ENCODE measurements at places on chromosomes 1 and 21.

- DNase-seq = no peak
Measured at GRCh38 chr21:35120631-35121180, 71.6 kb upstream of the RUNX1 start.

DNA sequence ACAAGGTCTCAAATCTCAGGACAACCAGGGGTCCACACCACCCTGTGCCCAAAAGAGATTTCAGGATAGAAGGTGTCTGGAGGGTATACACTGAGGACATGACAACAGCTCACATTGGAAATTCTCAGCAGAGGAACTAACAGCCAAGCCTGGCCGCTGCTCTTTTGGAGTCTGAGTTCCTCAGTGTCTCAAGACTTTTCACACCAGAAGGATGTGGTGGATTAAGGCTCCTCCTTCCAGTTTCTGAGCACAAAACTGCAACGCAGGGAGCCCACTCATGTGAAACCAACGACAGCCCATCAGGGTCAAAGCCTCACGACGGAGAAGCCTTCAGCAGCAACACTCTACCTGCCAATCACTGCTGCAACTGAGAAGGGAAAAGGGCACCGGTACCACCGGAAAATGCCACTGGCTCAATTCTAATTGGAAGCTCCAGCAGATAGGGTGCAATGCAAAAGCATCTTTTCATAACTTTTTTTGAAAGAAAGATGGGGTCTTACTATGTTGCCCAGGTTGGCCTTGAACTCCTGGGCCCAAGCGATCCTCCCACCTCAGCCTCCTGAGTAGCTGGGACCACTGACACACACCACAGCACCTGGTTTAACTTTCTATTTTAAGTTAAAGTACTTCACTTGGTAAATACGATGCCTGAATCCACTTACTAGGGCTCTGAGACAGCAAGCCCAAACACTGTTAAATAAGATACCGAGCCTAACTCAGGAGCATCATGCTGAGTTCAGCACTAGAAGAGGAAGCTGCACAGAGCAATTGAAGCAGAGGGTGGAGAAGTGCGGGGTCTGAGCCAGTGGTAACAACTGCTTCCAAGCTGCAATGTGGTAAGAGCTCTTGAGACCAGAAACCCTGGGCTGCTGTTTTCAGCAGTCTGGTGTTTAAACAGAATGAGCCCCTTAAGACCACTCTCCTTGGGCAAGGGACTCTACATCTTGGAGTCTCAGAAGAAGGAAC lies 7.8 kb downstream of the CAPZB start:
- no peak for DNase-seq

DNA sequence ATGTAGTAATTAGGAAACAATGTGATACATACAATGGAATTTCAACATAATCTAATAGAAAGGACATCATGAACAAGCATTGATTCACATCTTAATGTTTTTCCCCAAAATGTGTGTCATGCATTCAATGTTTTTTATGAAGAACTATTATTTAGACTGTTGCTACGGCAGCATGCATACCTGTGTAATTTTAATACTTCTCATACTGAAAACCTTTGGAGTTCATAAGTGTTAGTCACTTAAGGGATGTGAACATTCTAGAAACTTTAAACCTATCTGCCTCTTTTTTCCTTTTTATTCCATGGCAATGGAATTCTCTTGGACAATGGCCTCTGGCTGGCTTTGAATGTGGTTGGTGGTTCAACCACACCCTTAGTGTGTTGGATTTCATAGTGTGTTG lies 48.6 kb downstream of the TMPRSS15 start:
- DNase-seq = no peak

DNA sequence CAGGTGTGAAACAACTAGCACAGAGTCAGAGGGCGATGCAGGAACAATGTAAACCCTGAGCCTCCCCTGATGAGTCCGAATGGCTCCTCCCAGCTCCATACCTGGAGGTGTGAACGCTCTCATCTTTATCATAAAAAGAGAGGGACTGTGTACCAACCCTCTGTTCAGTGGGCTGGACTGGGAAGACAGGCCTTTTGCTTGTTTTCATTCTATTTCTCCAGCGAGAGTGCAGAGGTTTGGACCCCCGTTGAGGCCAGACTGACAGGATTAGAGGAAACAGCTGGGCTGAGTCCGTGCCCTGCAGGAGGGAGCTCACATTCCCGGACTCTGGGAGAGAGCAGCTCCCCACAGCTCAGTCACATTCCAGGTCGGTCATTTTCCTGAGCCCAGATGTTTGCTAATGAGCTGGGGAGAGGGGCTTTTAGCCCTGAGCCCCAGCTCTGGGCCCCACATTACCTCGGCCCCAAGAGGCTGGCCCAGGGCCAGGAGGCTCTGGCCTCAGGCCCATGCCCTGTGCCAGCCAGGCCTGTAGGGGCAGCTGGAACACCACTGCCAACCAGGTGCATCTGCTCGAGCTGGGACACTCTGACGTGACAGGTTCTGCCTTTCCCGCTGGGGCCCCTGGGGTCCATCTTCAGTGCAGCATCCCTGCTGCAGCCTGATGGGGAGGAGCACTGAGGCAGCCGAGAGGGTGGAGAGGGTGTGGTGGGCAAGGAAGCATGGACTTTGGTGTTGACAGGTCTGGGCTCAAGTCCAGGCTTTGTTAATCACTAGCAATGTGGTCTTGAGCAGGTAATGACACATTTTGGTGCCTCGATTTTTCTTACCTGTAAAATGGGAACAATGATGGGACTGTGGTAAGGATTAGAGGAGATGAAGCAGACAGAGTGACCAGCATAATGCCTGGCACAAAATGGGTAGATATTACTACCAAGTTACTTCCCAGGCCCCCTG lies 3.5 kb upstream of the NBL1 start:
- no peak for DNase-seq

- DNase-seq = no peak
Measured at GRCh38 chr1:192905049-192905448, 96.2 kb downstream of the RGS2 start.

- DNase-seq = peak; percentile 54
Measured at GRCh38 chr1:40185951-40186864, 25.0 kb downstream of the RLF start.

- no peak for DNase-seq
Measured at GRCh38 chr1:51433269-51433971, 85.6 kb downstream of the EPS15 start.

All from activated CD4-positive, alpha-beta T cell treated with anti-CD3 and anti-CD28 coated beads for 4 hours (primary cell).